ENCODE measurements at places on chromosomes 13 and 19.
A peak's percentile ranks its signal among the peaks of the same experiment; 100 is the strongest.

DNA sequence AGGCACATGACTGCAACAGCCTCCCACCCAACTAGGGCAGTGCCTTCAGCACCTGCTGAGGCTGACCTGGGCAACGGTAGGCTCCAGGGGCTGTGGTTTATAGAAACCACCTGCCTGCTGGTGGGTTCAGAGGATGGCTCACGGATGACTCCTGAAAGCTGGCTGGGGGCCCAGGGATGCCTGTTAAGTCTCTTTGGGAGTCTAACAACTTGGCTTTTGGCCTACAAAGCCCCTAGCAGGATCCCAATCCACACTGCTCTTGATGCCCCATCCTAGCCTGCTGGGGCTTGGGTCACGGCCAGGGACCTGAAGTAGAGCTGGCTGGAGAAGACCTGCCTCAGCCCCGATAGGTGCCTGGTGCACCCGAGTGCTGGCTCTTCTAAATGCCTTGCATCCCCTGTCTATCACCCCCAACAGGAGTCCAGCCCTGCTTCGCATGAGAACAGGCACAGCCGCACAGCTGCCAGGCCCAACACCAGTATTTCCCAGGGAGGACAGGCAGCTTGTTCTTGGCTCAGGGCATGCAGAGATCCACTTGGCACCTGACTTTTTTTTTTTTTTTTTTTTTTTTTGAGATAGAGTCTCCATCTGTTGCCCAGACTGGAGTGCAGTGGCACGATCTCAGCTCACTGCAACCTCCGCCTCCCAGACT lies 9.1 kb upstream of the EPHX3 start:
- DNase-seq = no peak
- peaks cover 5% of the 10 kb centered on the region for H3K4me1 ChIP-seq
- peak overlapping the region; percentile 73 for H3K27ac ChIP-seq
- no peak overlapping the region for H3K4me3 ChIP-seq
- H3K36me3 ChIP-seq = peaks cover 67% of the 10 kb centered on the region
- H3K27me3 ChIP-seq = no peaks in the 10 kb centered on the region

- H3K4me3 ChIP-seq = no peak overlapping the region
- peaks cover 100% of the 10 kb centered on the region for H3K4me1 ChIP-seq
- no peaks in the 10 kb centered on the region for H3K27me3 ChIP-seq
- H3K27ac ChIP-seq = peak overlapping the region; percentile 80
- DNase-seq = no peak
These were observed 51.3 kb downstream of the STK24 start for GRCh38 chr13:98525456-98526181.

- no peaks in the 10 kb centered on the region for H3K27me3 ChIP-seq
- H3K4me3 ChIP-seq = no peak overlapping the region
- DNase-seq = no peak
- H3K36me3 ChIP-seq = peaks cover 44% of the 10 kb centered on the region
These were observed 12.5 kb downstream of the UBXN6 start for GRCh38 chr19:4444765-4445741.

DNA sequence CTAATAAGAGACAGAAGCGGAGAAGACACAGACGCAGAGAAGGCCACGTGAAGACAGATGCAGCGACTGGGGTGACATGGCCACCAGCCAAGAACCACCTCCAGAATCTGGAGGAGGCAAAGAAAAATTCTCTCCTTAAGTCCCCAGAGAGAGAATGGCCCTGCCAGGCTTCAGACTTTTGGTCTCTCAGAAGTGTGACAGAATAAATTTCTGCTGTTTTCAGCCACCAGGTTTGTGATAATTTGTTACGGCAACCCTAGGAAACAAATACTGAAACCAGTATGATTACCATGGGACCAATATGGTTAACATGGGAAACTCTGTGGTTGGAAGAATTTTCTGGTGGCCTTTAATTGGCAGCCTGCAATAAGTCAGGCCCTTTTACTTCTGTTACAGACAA lies 63.9 kb upstream of the DOCK9 start:
- DNase-seq = no peak
- no peak overlapping the region for H3K27ac ChIP-seq
- H3K36me3 ChIP-seq = no peaks in the 10 kb centered on the region
- peaks cover 48% of the 10 kb centered on the region for H3K27me3 ChIP-seq
- H3K4me3 ChIP-seq = no peak overlapping the region
- H3K4me1 ChIP-seq = peaks cover 30% of the 10 kb centered on the region

GRCh38 chr13:85243831-85244230 lies 555.4 kb downstream of the SLITRK6 start:
- no peak for DNase-seq
- H3K27ac ChIP-seq = no peak overlapping the region
- no peaks in the 10 kb centered on the region for H3K27me3 ChIP-seq
- no peak overlapping the region for H3K4me3 ChIP-seq
- no peaks in the 10 kb centered on the region for H3K4me1 ChIP-seq

DNA sequence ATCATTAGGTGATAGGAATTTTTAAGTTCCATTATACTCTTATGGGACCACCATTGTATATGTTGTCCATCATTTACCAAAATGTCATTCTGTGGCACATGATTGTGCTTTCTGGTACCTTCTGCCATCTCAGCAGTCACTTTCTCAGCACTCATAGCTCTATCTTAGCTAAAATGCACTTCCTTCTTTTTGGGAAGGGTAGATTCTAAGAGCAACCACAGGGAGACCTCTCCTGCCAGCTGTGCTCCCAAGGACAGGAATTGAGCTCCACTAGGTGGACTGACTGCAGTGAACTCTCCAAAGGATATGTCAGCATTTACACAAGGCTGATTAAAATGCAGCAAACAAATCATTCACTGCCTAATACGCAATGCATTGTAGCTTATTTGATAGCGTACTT lies 91.8 kb upstream of the OBI1 start:
- peaks cover 4% of the 10 kb centered on the region for H3K27me3 ChIP-seq
- H3K27ac ChIP-seq = no peak overlapping the region
- no peak for DNase-seq
- H3K36me3 ChIP-seq = no peaks in the 10 kb centered on the region

- H3K4me3 ChIP-seq = no peak overlapping the region
- H3K27ac ChIP-seq = peak overlapping the region; percentile 31
- no peak for DNase-seq
- no peaks in the 10 kb centered on the region for H3K27me3 ChIP-seq
- H3K4me1 ChIP-seq = peaks cover 63% of the 10 kb centered on the region
These were observed 7.5 kb downstream of the SNRPA start for GRCh38 chr19:40758491-40758890.

- DNase-seq = no peak
- H3K27ac ChIP-seq = no peak overlapping the region
- H3K4me1 ChIP-seq = peaks cover 5% of the 10 kb centered on the region
- H3K27me3 ChIP-seq = peaks cover 18% of the 10 kb centered on the region
These were observed 83.6 kb upstream of the KLF12 start for GRCh38 chr13:74217811-74218210.

- no peak for DNase-seq
- no peaks in the 10 kb centered on the region for H3K36me3 ChIP-seq
- no peaks in the 10 kb centered on the region for H3K27me3 ChIP-seq
- no peak overlapping the region for H3K4me3 ChIP-seq
- H3K4me1 ChIP-seq = peaks cover 13% of the 10 kb centered on the region
- H3K27ac ChIP-seq = no peak overlapping the region
These were observed 118.1 kb upstream of the FNDC3A start for GRCh38 chr13:48857576-48857975.

- H3K4me3 ChIP-seq = no peak overlapping the region
- no peak for DNase-seq
- H3K27ac ChIP-seq = peak overlapping the region; percentile 42
- peaks cover 22% of the 10 kb centered on the region for H3K4me1 ChIP-seq
These were observed 9.7 kb upstream of the USE1 start for GRCh38 chr19:17205237-17206140.

GRCh38 chr13:44354884-44355283 lies 18.7 kb upstream of the SERP2 start:
- H3K4me3 ChIP-seq = no peak overlapping the region
- H3K27me3 ChIP-seq = no peaks in the 10 kb centered on the region
- no peaks in the 10 kb centered on the region for H3K36me3 ChIP-seq
- peaks cover 2% of the 10 kb centered on the region for H3K4me1 ChIP-seq

GRCh38 chr19:40422748-40423566 lies 2.8 kb downstream of the SERTAD1 start:
- peaks cover 6% of the 10 kb centered on the region for H3K36me3 ChIP-seq
- H3K4me1 ChIP-seq = peaks cover 16% of the 10 kb centered on the region
- H3K4me3 ChIP-seq = no peak overlapping the region
- no peak for DNase-seq

DNA sequence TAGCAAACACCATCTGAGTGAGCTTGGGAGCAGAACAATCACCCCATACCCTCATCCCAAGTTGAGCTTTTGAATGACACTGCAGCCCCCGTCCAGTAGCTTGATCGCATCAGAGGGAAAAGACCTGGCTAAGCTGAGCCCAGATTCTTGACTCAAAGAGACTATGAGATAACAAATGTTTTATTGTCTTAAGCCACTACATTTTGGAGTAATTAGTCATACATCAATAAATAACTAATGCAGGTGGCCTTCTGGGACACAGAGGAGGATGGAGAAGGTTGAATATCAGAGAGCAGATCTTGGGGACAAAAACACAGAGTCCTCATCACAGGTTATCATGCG lies 24.6 kb upstream of the IGSF23 start:
- no peaks in the 10 kb centered on the region for H3K36me3 ChIP-seq
- no peak for DNase-seq
- peaks cover 31% of the 10 kb centered on the region for H3K27me3 ChIP-seq

DNA sequence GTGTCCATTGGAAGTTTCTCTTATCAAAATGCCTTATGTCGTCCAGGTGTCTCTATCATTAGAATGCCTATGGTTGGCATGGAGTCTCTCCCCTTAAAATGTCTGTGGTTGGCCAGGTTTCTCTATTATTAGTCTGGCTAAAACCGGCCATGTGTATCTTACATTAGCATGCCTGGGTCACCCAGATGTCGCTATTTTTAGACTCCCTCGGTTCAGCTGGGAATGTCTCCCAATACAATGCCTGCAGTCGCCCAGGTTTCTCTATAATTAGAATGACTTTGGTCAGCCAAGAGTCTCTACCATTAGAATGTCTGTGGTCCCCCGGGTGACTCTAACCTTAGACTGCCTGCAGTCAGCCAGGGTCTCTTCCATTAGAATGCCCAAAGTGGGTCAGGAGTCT lies 1536.1 kb downstream of the UQCRFS1 start:
- no peak overlapping the region for H3K27ac ChIP-seq
- no peaks in the 10 kb centered on the region for H3K4me1 ChIP-seq

DNA sequence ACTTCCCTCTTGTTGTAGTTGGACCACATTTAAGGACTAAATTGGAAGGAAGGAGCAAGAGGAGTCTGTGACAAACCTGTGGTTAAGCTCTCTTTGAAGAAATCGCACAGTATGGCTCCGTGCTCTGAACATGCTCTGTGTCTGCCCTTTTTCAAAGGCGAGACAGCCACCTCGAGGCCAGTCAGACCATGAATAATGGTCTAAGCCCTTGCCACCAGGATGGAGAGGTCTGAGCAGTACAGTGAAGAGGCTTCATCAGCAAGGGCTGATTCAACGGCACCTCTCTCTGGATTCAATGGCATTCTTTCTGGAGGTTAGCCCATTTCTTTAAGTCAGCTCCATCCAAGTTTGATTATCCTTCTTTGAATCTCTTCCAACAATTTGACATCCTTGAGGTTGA lies 30.9 kb downstream of the FAM216B start:
- H3K4me1 ChIP-seq = no peaks in the 10 kb centered on the region
- no peak overlapping the region for H3K27ac ChIP-seq
- H3K27me3 ChIP-seq = peaks cover 11% of the 10 kb centered on the region
- no peak overlapping the region for H3K4me3 ChIP-seq

DNA sequence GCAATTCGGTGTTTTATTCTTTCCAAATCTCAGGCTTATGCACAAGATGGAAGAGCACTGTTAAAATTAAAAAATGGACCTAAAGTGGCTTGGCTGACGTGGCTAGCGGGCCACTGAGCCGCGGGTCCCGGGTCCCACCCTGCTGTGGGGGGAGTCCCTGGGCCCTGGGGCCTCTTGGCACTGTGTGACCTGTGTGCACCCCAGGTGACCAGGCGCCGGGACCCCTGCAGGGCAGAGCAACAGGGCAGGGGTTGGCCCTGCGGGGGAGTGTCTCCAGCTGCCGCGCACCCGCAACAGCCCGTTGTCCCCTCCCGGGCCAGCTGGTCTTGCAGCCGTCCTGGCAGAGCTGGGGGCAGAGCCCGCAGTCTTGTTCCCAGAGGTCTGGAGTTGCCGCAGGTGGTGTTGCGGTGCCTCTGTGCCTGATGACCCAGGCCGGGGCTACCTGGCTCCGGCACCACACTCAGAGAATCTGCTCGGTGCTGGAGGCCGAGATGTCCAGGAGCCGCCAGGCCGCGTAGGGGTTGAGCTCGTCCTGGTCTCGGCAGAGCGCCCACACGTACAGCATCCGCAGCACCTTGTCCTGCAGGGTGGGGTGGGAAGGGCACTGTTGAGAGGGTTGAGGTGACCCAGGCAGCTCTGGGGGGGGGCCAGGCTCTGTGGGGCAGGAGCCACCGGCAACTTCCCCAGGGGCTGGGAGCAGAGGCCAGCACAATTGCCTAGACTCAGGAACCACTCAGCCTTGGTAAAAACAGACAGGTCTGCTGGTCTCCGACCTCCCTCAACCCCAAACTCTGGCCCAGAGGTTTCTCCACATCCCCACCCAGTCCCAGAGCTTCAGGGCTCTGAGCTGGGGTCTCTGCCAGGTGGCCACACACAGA lies 1.0 kb upstream of the CTXN1 start:
- DNase-seq = no peak
- H3K36me3 ChIP-seq = peaks cover 51% of the 10 kb centered on the region
- H3K27me3 ChIP-seq = peaks cover 8% of the 10 kb centered on the region
- peak overlapping the region; percentile 81 for H3K4me3 ChIP-seq

DNA sequence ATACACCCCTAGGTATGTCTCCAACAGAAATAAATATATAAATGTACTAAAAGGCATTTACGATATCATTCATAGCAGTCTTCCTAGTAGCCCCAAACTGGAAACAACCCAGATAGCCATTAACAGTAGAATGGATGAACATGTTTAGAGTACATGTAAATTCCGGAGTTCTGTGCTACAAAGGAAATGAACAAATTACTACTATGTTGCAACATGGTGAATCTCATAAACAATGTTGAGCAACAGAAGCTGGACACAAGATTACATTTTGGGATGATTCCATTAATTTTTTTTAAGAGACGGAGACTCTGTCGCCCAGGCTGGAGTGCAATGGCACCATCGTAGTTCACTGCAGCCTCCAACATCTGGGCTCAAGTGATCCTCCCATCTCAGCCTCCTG lies 5.9 kb upstream of the SLC7A10 start:
- DNase-seq = no peak
- peaks cover 7% of the 10 kb centered on the region for H3K4me1 ChIP-seq
- H3K36me3 ChIP-seq = peaks cover 2% of the 10 kb centered on the region
- no peak overlapping the region for H3K4me3 ChIP-seq

- H3K36me3 ChIP-seq = peaks cover 33% of the 10 kb centered on the region
- peak; percentile 75 for DNase-seq
- H3K4me1 ChIP-seq = peaks cover 13% of the 10 kb centered on the region
- peak overlapping the region; percentile 98 for H3K27ac ChIP-seq
These were observed 57.1 kb downstream of the ZNF568 start for GRCh38 chr19:36973021-36973843.

- H3K4me3 ChIP-seq = no peak overlapping the region
- H3K36me3 ChIP-seq = no peaks in the 10 kb centered on the region
- DNase-seq = no peak
- no peak overlapping the region for H3K27ac ChIP-seq
These were observed 55.7 kb downstream of the SPATA13 start for GRCh38 chr13:24216176-24216575.
